ENCODE measurements at places on chromosomes 3 and 15.

DNA sequence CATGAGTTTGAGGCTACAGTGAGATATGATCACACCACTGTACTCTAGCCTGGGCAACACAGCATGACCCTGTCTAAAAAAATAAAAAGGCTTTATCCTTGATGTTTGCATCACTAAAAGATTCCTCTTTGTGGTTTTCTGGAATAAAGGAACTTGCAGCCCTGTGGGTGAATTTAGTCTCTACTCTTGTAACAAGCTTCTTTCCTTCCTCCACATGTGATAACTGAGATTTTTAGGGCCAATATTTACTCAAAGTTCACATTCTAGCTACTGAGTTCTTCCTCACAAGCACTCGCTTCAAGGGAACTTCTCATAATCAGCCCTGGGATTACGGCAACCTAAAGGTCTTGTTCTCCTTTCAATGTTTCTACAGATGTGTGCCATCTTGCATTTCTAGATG lies 24.6 kb downstream of the COMMD2 start:
- DNase-seq, result no peak

DNA sequence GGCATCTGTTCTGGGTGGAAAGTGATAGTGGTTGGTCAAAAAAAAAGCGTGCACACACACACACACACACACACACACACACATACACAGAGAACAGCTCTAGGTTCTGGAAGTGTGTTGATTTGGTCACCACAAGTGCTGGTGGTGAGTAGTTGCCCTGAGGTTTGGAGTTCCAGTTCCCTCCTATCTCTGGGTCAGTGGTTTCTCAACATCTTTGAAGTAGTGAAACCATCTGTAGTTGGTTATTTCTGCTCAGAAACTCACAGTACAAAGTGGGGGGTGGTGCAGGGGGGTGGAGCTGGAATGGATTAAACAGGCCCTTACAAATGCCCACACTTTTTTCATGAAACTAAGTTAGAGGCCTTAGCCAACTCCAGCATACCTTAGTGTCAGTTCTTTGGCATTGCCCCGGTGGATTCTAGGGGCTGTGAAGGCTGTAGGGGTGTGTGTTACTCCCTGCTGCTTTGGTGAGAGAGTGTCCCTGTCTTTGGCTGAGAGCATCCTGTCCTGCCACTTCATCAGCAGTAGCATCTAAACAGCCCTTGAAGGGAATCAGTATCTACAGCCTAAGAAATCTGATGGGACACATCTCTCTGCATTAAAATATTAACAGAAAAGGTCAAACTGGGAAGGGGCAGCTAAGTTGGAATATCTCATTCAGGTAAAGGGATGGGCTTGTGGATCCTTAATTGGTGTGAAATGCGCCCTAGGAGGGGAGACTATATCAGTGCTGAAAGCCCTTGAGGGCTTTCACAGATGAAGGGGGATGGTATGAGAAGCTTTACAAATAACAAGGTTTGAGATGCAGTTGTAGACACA lies 20.6 kb downstream of the SMAD3 start:
- peak; percentile 41 for DNase-seq

GRCh38 chr15:84889991-84890669 lies 5.7 kb downstream of the SLC28A1 start:
- DNase-seq, result no peak

DNA sequence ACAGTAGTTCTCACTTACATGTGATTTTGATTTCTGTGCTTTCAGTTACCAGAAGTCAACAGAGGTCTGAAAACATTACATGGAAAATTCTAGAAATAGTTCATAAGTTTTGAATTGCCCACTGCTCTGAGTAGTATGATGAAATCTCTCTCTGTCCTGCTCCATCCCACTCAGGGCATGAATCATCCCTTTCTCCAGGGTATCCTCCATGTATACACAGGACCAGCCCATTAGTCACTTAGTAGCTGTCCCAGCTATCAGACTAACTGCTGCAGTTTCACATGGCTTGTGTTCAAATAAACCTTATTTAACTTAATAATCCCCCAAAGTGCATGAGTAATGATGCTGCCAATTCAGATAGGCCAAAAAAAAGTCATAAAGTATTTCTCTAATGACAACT lies 38.6 kb downstream of the EPHA3 start:
- no peak for DNase-seq

Data from lung microvascular endothelial cell (primary cell).